ENCODE measurements at places on chromosomes 6 and 20. TPM values are rescaled to one million over a fixed set of nuclear protein-coding genes. Genes with fewer than 3 reads are reported as not detected.

ENPP5 gene
- not detected for total RNA-seq

LPA gene
- total RNA-seq: 0.21 TPM

BANF2 gene
- total RNA-seq: not detected

EYA4 gene
- not detected for total RNA-seq

NOX3 gene
- not detected for total RNA-seq

DNA sequence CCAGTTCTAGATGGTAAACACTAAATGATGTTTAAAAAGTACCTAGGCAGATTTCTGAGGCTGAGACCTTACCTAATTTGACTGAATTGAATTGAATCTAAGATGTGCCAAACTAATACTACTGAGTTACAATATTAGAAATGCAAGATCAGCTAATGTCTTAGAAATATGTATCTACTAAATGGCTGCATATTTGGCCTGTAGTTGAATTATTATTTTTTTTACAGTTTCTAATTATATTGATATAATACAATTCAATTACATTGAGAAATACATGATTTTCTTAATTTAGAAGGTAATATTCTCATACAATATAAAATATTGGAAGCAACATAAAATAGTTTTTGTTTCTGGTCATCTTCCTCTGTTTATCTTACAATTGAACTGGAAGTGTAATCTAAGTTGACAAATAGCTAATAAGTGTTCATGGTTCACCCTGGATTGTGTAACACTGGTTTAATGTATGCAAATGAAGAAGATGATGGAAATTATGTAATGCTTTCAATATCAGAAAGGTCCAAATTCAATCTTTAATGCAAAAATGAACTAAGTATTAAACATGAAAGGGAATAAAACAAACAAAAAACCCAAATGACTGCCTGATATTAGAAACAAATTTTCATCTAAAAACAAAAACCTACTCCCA is 2.9 kb downstream of the MAP3K7 start:
- peaks cover 15% of the 10 kb centered on the region for H3K4me1 ChIP-seq
- no peak overlapping the region for H3K27ac ChIP-seq
- H3K36me3 ChIP-seq: peaks cover 4% of the 10 kb centered on the region
- H3K27me3 ChIP-seq: no peaks in the 10 kb centered on the region
- H3K4me3 ChIP-seq: no peak overlapping the region
- no peak for DNase-seq

DNA sequence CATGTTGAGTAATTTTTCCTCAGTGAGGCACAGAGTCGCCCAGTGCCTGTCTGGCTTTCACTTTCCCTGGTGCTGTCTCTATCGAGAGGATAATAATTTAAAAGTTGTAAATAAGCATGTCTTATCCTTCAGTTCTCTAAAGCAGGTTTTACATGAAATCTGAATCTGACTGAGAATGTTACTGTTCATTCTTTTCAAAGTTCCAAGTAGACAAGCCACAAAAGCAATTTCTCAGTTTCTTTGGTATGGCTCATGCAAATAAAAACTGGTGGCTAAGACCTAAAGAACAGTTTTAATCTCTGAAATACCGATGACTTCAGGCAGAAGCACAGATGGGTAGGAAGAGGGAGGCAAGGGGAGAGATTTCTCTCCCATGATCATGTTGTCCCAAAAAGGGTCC is 87.6 kb upstream of the GCM1 start:
- H3K27me3 ChIP-seq: no peaks in the 10 kb centered on the region
- H3K4me1 ChIP-seq: no peaks in the 10 kb centered on the region
- no peaks in the 10 kb centered on the region for H3K36me3 ChIP-seq
- H3K4me3 ChIP-seq: no peak overlapping the region
- H3K27ac ChIP-seq: no peak overlapping the region

DNA sequence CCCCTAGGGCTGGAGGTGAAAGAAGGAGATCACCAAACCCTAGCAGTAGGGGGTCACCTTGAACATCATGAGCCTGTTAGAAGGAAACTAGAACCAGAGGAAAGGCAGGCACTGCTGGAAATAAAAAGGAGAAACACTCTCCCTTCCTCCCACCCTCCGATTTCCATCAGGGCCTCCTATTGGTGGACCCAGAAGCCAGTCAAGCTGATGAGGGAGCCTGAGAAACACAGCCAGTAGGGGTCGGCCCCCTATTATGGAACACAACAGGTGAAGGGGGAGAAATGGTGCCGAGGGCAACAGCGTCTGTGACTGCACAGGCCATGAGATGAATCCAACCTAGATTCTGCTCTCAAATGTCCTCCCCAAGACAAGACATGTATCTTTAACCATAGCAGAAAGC is 156.1 kb upstream of the LRFN2 start:
- H3K27ac ChIP-seq: no peak overlapping the region
- H3K27me3 ChIP-seq: peaks cover 5% of the 10 kb centered on the region
- DNase-seq: no peak
- H3K4me3 ChIP-seq: no peak overlapping the region
- H3K4me1 ChIP-seq: no peaks in the 10 kb centered on the region

DNA sequence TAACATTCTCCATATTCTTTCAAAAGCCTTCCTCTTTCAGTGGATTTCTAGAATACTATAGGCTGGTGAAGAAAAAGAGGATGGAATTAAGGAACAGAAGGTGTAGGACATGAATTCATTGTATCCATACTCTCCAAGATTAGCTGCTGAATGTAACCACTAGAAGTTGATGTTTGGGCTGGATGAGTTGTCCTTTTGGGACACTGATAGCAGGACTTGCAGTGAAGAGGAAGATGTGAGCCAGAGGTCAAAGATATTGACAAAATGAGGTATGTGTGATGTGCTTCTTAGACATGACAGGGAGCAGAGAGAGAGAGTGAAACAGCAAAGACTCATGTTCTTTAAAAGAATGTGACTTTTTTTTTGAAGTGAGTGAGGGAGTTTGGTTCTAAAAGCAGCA is 134.3 kb upstream of the MAN1A1 start:
- no peaks in the 10 kb centered on the region for H3K27me3 ChIP-seq
- no peaks in the 10 kb centered on the region for H3K36me3 ChIP-seq
- no peak overlapping the region for H3K27ac ChIP-seq
- no peak overlapping the region for H3K4me3 ChIP-seq
- no peaks in the 10 kb centered on the region for H3K4me1 ChIP-seq
- DNase-seq: no peak

- no peak overlapping the region for H3K27ac ChIP-seq
- no peak for DNase-seq
- no peaks in the 10 kb centered on the region for H3K4me1 ChIP-seq
- no peaks in the 10 kb centered on the region for H3K27me3 ChIP-seq
- H3K36me3 ChIP-seq: no peaks in the 10 kb centered on the region
Measured at GRCh38 chr6:23339268-23339667, 769.9 kb downstream of the HDGFL1 start.

DNA sequence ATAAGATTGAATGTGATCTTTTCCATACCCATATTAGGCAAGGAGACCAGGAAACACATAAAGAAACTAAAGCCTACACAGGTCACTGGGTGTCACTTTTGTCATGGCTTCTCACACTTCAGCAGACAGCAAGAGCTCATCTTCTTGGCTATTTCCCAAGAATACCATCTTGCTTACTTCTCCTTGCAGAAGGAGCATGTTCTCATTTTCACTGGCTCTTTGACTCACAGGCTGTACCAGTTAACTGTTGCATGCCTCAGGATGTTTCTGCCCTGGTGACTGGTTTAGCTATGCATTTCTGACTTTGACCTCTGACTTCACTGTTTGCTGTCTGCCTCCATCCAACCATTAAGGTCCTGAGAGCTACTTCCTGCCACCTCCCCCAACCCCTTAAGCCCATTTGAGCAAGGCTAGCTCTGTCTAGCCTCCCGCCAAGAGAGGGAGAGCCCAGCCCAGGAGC is 40.3 kb upstream of the OGFRL1 start:
- no peaks in the 10 kb centered on the region for H3K4me1 ChIP-seq
- H3K4me3 ChIP-seq: no peak overlapping the region
- H3K27me3 ChIP-seq: no peaks in the 10 kb centered on the region
- no peak overlapping the region for H3K27ac ChIP-seq
- no peaks in the 10 kb centered on the region for H3K36me3 ChIP-seq
- peak; percentile 70 for DNase-seq

DNA sequence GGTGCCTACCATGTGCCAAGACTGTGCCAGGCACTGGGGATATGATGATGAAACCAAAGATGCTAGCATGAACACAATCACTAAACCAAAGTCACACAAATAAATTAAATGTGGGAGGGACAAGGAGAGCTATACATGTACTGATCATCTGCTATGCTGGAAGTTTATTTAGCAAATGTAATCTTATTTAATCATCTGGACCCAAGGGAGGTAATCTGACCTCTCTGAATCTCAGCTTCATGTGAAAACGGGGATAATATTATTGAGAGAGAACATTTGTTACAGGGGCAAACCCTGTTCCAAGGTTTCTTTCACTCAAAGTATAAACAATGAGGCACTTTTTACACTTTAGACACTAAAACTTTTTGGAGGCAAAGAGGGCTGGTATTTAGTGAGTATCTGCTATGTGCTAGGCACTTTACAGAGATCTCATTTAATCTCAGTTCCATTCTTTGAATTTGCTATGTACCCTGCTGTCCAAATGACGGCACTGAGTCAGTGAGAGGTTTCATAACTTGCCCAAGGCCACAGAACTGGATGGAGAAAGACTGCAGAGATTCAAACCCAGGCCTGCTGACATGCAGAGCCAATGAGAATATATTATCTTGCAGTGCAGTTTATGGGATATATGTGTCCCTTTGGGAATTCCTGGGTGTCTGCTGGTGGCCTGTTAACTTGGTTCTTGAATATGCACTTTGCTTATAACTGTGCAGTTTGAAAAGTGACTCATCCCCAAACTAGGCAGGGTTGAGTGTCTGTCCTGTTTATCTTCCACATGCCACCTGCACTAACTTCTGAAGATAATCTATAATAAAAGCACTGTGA is 3.3 kb upstream of the ASXL1 start:
- H3K36me3 ChIP-seq: no peaks in the 10 kb centered on the region
- peaks cover 34% of the 10 kb centered on the region for H3K4me1 ChIP-seq
- peak overlapping the region; percentile 99 for H3K27ac ChIP-seq
- H3K27me3 ChIP-seq: no peaks in the 10 kb centered on the region

DNA sequence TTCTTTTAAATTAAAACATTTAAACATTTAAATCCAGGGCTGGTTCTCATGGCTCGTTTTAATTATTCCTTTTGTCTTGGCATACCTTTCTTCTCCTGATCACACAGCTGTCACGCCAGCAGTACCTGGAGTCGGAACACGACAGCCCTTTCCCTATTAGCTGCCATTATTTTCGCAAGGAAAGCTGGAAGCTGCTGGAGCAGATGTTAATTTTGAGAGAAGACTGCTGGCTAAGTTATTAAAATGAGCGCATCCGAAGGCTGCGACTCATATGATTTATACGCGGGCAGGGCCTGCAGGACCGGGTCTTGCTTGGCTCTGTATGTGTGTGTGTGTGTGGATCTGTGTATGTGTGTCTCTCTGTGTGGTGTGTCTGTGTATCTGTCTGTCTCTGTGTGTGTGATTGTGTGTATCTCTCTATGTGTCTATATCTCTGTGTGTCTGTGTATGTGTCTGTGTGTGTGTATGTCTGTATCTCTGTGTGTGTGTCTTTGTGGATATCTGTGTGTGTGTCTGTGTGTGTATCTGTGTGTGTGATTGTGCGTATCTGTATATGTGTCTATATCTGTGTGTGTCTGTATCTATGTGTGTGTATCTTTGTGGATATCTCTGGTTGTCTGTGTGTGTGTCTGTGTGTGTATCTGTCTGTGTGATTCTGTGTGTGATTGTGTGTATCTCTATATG is 191.5 kb downstream of the CDH4 start:
- no peak overlapping the region for H3K4me3 ChIP-seq
- no peaks in the 10 kb centered on the region for H3K27me3 ChIP-seq
- H3K4me1 ChIP-seq: no peaks in the 10 kb centered on the region
- no peaks in the 10 kb centered on the region for H3K36me3 ChIP-seq

DNA sequence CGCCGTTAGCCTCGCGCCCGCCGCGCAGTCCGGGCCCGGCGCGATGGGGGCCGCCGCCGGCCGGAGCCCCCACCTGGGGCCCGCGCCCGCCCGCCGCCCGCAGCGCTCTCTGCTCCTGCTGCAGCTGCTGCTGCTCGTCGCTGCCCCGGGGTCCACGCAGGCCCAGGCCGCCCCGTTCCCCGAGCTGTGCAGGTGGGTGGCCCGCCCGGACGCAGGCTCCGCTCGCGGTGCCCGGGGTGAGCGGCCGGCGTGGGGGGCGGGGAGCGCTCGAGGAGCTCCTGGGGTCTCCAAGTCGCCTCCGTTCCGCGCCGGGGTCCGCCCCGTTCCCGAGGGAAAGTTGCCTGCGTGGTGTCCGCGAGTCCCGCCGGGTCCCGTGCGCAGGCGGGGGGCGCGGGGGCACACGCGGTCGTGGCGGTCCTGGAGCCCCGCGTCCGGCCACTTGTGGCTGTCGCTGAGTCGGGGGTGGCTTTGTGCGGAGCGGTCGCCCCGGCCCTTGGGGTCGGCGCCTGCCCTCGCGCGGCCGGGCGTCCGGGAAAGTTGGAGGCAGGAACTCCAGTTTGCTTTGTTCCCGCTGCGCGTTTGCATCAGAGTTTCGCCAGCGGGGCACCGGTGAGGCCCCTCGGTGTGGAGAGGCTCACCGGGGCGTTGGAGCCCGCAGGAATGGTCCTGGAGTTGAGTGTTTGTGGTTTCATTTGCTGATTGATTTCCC is 476 bp downstream of the IGF2R start:
- no peaks in the 10 kb centered on the region for H3K36me3 ChIP-seq
- DNase-seq: no peak
- no peaks in the 10 kb centered on the region for H3K27me3 ChIP-seq
- peaks cover 30% of the 10 kb centered on the region for H3K4me1 ChIP-seq

DNA sequence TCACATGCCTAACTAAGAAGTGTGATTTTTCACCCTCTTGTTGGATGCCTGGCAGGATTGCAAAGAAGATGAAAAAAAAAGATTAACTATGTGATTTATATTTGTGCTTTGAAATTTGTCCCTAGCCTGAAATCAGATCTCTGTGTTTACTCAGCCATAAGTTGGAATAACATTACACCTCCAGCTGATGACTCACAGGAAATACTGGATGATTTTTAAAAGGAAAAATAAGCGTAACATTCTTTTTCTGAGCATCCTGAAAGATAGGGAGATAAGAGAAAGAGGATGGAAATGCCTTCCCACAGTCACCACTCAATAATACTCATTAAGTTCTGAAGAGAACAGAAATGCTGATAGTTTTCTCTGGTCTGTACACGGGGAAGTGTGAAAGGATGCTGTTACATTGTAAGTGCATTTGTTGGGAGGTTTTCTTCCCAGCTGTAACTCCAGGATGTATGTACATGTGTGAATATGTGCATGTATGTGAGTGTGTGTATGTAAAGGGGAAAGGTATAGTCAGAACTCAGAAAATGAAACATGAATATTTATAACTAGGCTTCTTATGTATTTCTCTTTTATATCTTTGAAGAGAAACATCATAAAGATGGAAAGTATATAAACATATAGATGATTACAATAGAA is 37.4 kb upstream of the RIPPLY2 start:
- peaks cover 4% of the 10 kb centered on the region for H3K4me1 ChIP-seq
- no peaks in the 10 kb centered on the region for H3K27me3 ChIP-seq
- DNase-seq: no peak
- H3K4me3 ChIP-seq: no peak overlapping the region
